Cortex of kidney (tissue), 1 donor: ENCODE measurements at places on chromosomes 3 and 15.

GRCh38 chr15:95898761-95899160 is 431.7 kb upstream of the NR2F2 start:
- DNase-seq = no peak

- DNase-seq = no peak
Observed at GRCh38 chr3:176579711-176580185, 617.5 kb downstream of the TBL1XR1 start.

GRCh38 chr15:81107889-81108288 is 26.2 kb upstream of the CFAP161 start:
- no peak for DNase-seq

GRCh38 chr3:180798197-180798596 is 114.3 kb upstream of the FXR1 start:
- DNase-seq = no peak

DNA sequence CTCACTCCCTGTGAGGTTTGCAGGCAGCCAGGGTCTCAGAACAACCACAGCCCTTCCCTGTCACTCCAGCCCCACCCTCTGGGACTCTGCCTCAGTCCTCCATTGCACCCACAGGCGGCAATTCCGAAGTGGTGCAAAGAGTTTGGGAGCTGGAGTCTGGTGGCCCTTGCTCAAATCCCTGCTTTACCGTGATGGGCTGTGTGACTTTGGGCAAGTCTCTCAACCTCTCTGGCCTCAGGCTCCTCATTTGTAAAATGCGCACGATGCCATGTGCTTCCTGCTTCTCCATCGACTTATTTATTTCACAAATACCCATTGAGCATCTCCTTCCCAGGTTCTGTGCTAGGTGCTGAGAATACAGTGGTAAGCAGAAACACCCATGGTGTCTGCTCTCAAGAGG is 7.3 kb upstream of the ATP2B2 start:
- no peak for DNase-seq
